ENCODE measurements at places on chromosomes 7 and 10.
A peak's percentile ranks its signal among the peaks of the same experiment; 100 is the strongest.

DNA sequence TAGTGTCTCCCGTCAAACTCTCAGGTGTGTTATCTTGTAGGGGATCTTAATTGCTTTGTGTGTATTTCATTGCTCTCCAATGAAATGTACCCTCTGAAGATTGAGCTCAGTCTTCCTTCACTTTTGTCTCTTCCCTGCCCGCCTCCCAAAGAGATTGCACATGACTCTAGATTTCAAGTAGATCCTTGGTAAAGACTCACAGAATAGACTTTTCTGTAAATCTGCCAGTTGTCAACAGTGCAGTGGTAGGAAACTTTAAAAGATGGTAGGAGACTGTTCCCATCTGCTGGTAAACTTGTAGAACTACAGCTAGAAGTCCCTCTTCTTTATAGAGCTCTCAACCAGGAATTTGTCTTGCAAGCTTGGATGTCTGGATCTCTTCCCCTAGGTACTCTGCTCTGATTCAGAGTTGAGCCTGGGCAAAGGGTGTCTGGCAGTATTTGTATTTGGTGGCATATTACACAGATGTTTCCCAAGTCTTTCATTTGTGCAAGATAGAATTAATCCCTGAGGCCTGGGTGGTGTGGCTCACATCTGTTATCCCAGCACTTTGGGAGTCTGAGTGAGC, 9.6 kb downstream of the CCL26 start:
- DNase-seq, result no peak

DNA sequence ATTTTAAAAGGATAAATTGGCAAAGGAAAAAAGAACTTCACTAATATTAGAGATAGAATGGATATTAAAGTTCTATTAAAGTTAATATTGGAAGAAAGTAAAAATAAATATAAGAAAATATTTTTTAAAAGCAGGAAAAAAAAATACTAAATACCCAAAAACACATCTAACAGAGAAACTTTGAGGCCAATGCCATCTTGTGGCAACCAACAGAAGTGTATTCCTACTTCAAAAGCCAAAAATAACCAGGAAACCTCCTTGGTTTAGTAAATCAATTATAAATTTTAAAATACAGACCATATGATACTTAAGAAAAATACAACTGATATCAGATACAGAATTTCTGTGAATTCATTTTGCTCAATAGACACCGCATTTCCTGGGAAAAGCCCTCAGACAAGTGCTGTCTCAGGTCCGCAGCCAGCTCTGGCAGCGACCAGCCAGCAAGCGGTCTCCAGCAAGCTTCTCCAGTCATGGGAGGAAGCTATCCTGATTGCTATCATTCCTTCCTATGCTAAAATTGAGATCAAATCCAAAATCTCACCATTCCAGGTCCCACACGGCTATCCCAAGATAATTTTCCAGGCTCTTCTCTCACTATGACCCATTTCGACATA, 65.3 kb downstream of the LMBR1 start:
- DNase-seq, result no peak

DNA sequence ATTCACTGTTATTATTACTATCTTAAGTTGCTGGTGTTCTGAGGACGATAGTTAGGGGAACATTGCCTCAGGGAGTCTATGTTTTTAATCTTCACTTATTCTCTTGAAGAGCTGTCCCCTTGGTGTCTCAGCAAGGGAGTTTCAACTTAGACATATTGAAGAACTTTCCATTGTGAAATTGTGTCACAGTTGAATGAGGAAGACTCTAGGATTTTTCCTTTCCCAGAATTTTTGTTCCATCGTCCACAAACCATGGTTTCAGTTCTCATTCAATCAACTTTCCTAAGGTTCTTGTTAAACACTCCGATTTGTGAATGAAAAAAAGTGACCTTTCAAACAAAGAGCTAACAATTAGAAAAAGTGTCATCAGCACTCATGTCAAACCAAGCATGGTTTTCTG, 128.3 kb downstream of the GATA3 start:
- DNase-seq, result no peak

GRCh38 chr10:22086730-22087401, 83.3 kb upstream of the DNAJC1 start:
- peak; percentile 35 for DNase-seq

- DNase-seq, result no peak
These were observed 590.9 kb upstream of the ANKRD30A start for GRCh38 chr10:36534471-36535002.

DNA sequence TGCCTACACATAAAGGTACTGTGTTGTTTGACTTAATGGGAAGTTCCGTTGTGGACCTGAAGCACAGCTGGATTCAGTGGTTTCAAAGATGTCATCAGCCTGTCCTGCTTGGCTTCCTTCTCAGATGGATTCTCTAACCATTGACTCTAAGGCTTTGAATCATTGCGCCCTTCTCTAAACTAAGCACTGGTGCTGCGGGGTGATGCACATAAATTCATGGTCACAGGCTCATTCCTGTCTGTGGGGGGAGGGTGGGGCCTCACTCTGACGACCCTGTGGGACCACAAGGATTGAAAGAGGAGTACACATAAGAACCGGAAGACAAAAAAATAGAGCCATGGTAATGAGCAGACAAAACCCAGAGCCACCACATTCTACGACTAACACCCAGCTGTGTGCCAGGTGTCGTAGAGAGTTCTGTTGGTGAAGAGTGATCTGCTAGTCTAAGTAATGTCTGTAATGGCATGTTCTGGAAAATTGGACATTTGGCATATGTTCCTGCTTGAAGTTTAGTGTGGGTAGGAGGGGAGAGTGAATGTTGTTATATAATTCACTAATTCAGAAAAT, 97.3 kb upstream of the YAE1 start:
- no peak for DNase-seq

DNA sequence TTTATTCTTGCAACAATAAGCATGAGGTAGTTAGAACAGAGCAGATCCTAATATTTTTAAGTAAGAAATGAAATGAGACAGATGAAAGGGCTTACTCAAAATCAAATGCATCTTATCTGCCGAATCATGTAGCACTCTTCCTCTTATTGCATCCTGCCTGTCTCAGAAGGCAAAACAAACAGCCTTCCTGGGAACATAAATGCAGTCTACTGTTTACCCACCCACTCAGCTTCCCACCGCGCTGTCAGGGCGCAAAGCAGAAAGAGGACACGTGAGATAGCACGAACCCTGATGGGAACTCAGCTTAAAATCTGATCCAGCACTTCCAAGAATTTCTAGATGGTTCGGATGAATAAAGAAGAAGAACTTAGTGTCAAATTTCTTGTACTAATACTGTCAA, 114.4 kb upstream of the CDK1 start:
- no peak for DNase-seq

- DNase-seq, result no peak
These were observed 250.3 kb upstream of the CXCL12 start for GRCh38 chr10:44635176-44635575.

DNA sequence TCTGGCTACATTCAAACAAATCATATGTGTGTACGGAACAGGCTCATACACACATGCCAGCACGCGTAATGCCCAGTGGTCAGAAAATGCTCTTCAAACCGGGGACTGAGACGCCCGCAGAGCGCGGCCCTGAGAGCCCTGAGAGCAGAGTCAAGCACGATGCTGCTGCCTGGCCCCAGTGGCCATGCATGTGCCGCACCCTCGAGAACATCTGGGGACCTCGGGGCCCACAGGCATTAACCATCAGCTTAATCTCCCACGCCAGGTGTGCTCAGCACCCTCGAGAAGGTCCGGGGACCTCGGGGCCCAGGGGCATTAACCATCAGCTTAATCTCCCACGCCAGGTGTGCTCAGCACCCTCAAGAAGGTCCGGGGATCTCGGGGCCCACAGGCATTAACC, 163.1 kb downstream of the PTPRN2 start:
- no peak for DNase-seq

GRCh38 chr10:89097226-89097625, 106.6 kb downstream of the FAS start:
- no peak for DNase-seq

GRCh38 chr10:59240582-59241183, 64.2 kb downstream of the PHYHIPL start:
- no peak for DNase-seq

DNA sequence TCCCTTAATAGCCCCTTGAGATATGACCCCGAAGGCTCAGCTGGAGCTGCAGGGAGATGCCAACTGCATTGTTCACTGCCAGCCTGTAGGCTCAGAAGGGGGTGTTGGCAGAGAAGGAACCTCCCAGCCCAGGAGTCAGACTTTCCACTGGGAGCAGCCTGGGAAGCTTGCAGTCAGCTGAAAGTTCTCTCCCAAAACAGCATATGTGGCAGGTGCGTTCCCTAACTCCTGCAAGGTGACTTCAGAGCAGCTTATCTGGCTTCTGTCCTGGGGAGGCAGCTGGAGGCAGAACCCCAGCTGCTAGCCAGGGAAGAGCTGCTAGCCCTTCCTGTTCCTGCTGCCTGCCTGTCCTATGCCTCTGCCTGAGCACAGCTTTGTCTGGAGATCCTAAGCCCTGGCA, 8.1 kb downstream of the SFTPA2 start:
- no peak for DNase-seq

- DNase-seq, result no peak
These were observed 4.2 kb upstream of the ASB4 start for GRCh38 chr7:95481271-95482165.

GRCh38 chr10:43816351-43817321, 168.0 kb upstream of the ZNF32 start:
- no peak for DNase-seq

GRCh38 chr10:6174201-6174874, 28.4 kb upstream of the PFKFB3 start:
- peak; percentile 43 for DNase-seq

DNA sequence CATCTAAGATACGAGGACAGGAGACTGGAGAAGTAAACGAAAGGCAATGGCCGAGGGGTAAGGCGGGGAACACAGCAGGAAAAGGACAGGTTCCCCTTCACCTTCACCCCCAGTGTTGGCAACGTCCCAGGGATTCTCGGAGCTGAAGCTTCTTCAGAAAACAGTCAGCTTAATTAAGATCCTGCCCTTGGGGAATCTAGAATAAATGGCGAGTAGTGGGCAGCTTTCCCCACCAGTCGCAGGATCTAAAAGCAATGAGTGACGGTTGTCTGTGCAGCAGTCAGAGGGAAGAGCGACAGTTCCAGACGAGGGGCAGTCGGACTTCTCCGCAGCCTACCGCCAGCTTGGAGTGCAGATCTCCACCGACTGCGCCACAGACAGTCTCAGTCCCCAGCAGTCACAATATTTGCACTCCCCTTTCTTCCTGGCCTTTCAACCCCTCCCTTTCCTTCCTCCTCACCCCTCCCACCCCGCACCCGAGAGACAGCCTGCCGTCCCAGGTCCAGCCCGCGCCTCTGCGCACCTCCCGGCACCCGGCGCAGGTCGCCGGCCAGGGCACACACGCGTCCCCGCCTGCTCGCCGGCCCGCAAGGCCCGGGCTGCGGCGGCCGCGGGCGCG, 10.9 kb upstream of the SP8 start:
- no peak for DNase-seq

DNA sequence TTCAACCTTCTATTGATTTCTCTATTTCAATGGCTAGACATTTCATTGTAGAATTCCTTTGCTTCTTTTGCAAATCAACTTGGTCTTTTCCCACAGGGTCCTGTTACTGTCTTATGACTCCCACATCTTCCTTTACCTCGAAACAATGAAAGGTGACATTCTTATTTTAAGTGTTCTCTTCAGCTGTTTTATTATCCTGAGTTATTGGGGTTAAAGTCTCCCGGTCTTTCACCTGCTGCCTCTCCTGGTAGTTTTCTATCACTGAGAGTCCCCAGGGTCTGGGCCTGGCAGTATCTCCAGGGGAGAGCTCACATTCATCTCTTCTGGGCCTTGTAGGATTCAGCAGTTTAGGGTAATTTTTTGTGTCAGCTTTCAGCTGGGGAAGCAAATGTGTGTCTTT, 95.8 kb downstream of the HECW1 start:
- DNase-seq, result no peak

DNA sequence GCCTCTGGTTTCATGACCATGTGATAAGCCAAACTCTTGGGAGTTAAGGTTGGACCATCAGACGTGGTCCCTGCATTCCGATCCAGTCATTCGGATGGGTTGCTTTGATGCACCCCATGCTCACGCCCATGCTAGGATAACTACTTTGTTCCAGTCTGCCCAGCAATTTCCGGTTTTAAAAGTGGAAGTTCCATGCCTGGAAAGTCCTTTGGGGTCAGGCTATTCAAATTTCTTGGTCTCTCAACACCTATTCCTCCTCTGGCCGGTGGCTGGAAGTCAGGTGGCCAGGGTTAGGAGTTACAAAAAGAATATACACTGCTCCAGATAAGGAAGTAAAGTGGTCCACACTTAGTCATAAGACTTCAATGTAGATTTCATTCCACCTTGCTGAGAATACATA, 37.7 kb upstream of the HABP2 start:
- no peak for DNase-seq

DNA sequence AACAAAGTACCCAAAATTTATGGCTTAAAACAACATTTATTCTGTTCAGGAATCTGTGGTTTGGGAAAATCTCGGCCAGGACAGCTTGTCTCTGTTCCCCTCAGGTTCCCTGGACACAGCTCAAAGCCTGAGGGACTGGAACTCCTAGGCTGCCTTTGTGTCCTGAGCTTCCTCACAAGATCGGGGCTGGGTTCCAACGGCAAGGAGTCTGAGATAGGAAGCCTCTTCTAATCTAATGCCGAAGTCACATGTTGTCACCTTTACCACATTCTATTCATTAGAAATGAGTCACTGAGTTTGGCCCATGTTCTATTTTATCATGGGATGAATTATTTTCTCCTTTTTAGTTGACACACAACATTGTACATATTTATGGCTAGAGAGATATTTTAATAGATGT, 80.5 kb downstream of the ANKRD26 start:
- no peak for DNase-seq

DNA sequence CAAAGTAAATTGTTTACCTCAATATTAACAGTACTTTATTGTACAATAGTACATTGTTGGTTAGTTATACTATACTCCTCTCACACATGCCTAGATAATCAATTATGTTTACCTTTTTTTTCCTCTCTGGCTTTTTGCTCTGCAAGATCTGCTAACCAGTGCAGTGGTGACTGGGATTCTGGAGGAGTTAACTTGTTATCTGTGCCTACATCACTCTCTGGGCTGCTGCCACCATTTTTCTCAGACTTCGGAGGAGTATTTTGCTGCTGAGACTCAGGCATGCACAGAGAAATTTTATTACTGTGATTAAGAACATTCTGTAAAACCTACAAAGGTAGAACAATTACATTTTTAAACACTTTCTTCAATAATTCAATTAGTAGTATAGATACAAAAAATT, 59.7 kb downstream of the NRBF2 start:
- DNase-seq, result no peak

DNA sequence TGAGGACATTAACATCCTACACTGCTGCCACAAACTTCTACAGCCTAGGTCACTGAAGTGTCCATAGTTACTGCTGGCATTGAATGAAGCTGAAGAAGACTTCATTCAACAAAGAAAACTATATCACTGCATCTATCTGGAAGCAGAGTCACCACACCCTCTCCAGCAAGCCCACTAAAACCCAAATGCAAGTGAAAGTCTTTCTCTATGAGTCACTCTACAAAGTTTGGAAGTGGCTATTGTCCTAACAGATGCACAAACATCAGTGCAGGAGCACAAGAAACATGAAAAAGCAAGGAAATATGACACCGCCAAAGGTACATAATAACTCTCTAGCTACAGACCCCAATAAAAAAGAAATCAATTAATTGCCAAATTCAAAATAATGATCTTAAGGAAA, 43.5 kb upstream of the CAMK2B start:
- DNase-seq, result no peak

GRCh38 chr7:66170309-66171231, 34.6 kb upstream of the TPST1 start:
- DNase-seq, result no peak
